Activated CD4-positive, alpha-beta T cell treated with anti-CD3 and anti-CD28 coated beads, Interleukin-2, amount 10 ng/mL, durations not matched to agents 7 days and 5 days (primary cell): ENCODE measurements at places on chromosomes 13 and 19.

GRCh38 chr19:38695832-38696728, 48.2 kb downstream of the CAPN12 start:
- no peak for DNase-seq
- no peak overlapping the region for H3K4me3 ChIP-seq
- H3K4me1 ChIP-seq: peaks cover 67% of the 10 kb centered on the region
- H3K27me3 ChIP-seq: no peaks in the 10 kb centered on the region
- H3K27ac ChIP-seq: no peak overlapping the region

GRCh38 chr19:57825511-57825910, 4.6 kb upstream of the ZNF587B start:
- no peak overlapping the region for H3K4me3 ChIP-seq
- peaks cover 70% of the 10 kb centered on the region for H3K36me3 ChIP-seq
- no peak for DNase-seq
- H3K27ac ChIP-seq: no peak overlapping the region
- peaks cover 30% of the 10 kb centered on the region for H3K4me1 ChIP-seq

- no peaks in the 10 kb centered on the region for H3K36me3 ChIP-seq
- DNase-seq: no peak
- no peak overlapping the region for H3K27ac ChIP-seq
- no peak overlapping the region for H3K4me3 ChIP-seq
- H3K27me3 ChIP-seq: no peaks in the 10 kb centered on the region
Measured at GRCh38 chr13:96661612-96662011, 332.7 kb downstream of the OXGR1 start.

DNA sequence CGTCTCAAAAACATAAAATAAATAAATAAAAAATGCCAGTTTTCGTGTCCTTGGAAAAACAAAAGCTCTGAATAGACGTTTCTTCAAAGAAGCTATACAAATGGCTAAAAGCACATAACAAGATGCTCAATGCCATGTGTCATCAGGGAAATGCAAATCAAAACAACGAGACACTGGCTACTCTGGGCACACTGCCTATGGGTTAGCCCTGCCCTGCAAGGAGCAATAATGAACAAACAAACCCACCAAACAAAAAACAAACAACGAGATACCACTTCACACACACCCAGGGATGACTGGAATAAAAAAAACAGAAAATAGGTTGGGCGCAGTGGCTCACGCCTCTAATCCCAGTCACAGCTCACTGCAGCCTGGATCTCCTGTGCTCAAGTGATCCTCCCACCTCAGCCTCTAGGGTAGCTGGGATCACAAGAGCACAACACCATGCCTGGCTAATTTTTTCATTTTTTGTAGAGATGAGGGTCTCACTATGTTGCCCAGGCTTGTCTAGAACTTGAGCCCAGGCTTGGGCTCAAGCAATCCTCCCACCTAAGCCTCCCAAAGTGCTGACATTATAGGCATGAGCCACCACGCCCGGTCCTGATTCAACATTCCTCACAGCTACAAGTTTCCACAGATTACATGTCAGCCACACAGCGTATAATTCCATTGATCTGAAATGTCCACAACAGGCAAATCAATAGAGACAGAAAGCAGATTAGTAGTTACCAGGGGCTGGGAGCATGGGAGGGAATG, 15.5 kb upstream of the ISYNA1 start:
- no peak overlapping the region for H3K4me3 ChIP-seq
- H3K36me3 ChIP-seq: peaks cover 7% of the 10 kb centered on the region
- H3K27me3 ChIP-seq: no peaks in the 10 kb centered on the region
- no peak for DNase-seq
- H3K4me1 ChIP-seq: peaks cover 3% of the 10 kb centered on the region

DNA sequence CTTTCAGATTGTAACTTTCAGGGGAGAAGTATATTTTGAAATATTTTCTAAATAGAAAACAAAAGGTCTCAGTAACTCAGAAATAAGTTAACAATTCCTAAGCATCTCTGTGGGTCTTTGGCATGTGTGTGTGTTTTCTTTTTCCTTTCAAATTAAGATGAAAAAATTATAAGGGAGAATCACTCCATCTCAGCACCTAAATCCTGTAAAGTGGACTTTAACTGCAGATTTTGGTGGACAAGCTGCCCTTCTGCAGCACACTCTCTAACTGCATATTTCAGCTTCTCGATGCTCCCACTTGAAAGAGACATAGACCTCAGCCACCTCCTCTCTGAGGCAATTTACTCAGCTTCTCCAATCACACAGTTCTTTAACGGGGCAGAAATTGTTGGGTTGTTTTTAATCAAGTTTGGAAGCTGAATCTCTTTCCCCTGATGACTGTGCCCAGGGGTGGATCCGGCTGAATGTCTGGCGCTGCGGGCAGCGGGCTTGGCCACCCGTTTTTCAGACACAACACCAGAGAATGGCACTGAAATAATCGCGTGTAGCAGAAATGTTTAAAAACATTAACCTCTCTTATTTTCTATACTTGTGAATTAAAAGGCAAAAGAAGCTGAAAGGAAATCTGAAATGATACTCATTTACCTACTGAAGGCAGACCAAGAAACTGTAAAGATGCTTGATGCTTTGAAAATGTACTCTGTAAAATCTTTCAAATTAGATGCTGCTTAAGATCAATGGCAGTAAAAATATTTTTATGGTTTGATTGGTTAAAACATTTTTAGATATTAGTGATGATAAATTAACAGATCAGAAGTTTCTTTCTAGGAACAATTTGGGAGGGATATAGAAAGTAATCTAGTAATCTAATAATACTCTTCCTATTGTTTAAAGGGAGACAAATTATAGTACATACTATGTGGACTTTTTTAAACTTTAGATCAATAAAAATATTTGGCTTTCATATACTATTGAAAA, 12.4 kb downstream of the ZIC2 start:
- H3K4me1 ChIP-seq: peaks cover 26% of the 10 kb centered on the region
- peaks cover 87% of the 10 kb centered on the region for H3K27me3 ChIP-seq
- DNase-seq: no peak
- H3K27ac ChIP-seq: no peak overlapping the region

DNA sequence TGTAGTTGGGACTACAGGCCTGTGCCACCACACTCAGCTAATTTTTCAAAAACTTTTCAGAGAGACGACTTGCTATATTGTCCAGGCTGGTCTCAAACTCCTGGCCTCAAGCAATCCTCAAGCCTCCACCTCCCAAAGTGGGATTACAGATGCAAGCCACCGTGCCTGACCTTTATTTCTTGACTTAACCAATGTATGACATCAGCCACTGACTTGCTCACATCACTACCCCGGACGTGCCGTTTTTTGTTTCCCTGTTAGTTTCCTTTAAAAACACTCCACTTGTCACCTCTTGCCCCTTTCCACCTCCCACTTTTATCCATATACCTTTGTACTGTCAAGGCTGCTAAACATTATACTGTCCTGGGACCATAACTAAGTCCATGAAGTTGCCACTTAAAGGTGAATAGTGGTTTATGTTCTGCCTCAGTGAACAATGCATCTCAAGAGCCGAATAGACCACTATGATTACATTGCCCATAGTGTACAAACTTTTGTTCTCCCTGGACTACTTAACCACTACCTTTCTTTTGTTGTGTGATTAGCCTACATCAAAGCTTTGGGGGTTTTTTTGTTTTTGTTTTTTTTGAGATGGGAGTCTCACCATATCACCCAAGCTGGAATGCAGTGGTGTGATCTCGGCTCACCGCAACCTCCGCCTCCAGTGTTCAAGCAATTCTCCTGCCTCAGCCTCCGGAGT, 2.3 kb upstream of the EPHX3 start:
- DNase-seq: no peak
- H3K4me1 ChIP-seq: peaks cover 12% of the 10 kb centered on the region
- no peak overlapping the region for H3K27ac ChIP-seq
- H3K27me3 ChIP-seq: peaks cover 34% of the 10 kb centered on the region

- H3K4me1 ChIP-seq: no peaks in the 10 kb centered on the region
- DNase-seq: no peak
- H3K4me3 ChIP-seq: no peak overlapping the region
- H3K36me3 ChIP-seq: peaks cover 13% of the 10 kb centered on the region
Measured at GRCh38 chr19:20912973-20913372, 10.1 kb upstream of the ZNF85 start.

DNA sequence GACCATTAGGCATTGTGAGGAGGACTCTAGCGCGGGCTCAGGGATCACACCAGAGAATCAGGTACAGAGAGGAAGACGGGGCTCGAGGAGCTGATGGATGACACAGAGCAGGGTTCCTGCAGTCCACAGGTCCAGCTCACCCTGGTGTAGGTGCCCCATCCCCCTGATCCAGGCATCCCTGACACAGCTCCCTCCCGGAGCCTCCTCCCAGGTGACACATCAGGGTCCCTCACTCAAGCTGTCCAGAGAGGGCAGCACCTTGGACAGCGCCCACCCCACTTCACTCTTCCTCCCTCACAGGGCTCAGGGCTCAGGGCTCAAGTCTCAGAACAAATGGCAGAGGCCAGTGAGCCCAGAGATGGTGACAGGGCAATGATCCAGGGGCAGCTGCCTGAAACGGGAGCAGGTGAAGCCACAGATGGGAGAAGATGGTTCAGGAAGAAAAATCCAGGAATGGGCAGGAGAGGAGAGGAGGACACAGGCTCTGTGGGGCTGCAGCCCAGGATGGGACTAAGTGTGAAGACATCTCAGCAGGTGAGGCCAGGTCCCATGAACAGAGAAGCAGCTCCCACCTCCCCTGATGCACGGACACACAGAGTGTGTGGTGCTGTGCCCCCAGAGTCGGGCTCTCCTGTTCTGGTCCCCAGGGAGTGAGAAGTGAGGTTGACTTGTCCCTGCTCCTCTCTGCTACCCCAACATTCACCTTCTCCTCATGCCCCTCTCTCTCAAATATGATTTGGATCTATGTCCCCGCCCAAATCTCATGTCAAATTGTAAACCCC, 2.8 kb upstream of the CEACAM5 start:
- H3K27ac ChIP-seq: no peak overlapping the region
- peaks cover 4% of the 10 kb centered on the region for H3K27me3 ChIP-seq
- no peaks in the 10 kb centered on the region for H3K36me3 ChIP-seq
- peak; percentile 34 for DNase-seq

GRCh38 chr19:988510-988909, 4.4 kb downstream of the WDR18 start:
- no peak overlapping the region for H3K4me3 ChIP-seq
- peaks cover 24% of the 10 kb centered on the region for H3K4me1 ChIP-seq
- H3K36me3 ChIP-seq: peaks cover 7% of the 10 kb centered on the region

DNA sequence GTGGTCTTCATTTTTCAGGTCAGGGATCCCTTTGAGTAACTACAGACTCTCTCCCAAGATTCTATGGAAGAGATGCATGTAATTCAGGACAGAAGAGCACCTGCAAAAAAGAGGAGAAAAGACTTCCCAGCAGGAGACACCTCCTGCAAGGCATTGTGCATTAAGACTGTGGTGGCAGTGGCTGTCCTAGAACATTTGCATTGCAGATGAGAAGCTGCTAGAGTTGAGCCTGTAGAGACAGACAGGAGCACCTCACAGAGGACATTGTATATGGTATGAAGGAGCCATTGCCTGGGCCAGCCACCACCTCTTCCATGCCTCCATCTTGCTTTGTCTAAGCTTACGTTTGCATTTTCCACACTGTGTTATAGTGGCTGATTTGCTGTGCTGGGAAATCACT, 11.2 kb upstream of the MYO16 start:
- H3K4me1 ChIP-seq: no peaks in the 10 kb centered on the region
- no peaks in the 10 kb centered on the region for H3K27me3 ChIP-seq
- H3K27ac ChIP-seq: no peak overlapping the region
- no peaks in the 10 kb centered on the region for H3K36me3 ChIP-seq
- H3K4me3 ChIP-seq: no peak overlapping the region
- DNase-seq: no peak

DNA sequence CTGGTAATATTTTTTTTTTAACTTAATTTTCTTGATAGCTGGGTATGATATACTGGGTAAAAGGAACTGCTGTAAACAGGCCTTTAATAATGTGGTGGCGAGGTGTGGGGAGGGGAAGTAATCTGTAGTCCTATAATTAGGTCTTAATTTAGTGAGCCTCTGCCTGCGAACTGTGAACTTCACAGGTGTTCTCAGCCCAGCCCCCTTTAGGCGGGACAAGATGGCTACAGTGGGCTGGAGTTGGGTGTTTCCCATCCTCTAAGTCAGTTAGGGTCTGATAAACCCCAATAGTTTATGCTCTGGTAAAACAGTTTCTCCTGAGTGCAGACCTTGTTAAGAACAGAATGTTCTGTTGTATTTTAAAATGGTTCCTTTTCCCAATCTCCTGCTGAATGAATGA, 97.6 kb upstream of the SERP2 start:
- H3K27me3 ChIP-seq: no peaks in the 10 kb centered on the region
- peak overlapping the region; percentile 85 for H3K27ac ChIP-seq
- H3K36me3 ChIP-seq: peaks cover 27% of the 10 kb centered on the region

DNA sequence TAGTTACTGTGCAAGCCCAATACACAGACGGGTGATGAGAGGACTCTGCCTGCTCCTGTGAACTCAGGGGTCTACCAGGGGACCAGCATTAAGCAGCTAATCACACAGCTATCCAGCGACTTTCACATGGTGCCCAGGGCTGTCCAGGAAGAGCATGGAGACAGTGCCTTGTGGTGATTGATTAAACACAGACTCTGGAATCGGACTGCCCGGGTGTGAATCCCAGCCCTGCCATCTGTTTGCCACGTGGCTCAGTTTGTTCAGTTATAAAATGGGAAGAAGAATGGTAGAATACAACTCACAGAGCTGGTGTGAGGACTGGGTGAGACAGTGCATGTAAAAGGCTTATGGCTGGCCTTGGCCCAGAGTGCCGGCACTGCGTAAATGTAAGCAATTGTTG, 42.1 kb upstream of the NPAS1 start:
- H3K27me3 ChIP-seq: no peaks in the 10 kb centered on the region
- peaks cover 19% of the 10 kb centered on the region for H3K4me1 ChIP-seq
- H3K4me3 ChIP-seq: no peak overlapping the region
- H3K36me3 ChIP-seq: no peaks in the 10 kb centered on the region
- no peak overlapping the region for H3K27ac ChIP-seq

- no peak overlapping the region for H3K4me3 ChIP-seq
- no peak overlapping the region for H3K27ac ChIP-seq
- peaks cover 6% of the 10 kb centered on the region for H3K4me1 ChIP-seq
Measured at GRCh38 chr13:27466513-27466912, 16.1 kb upstream of the MTIF3 start.

GRCh38 chr19:34120846-34121639, 51.3 kb upstream of the LSM14A start:
- H3K27ac ChIP-seq: no peak overlapping the region
- peaks cover 7% of the 10 kb centered on the region for H3K27me3 ChIP-seq
- H3K4me3 ChIP-seq: no peak overlapping the region
- peaks cover 10% of the 10 kb centered on the region for H3K4me1 ChIP-seq
- DNase-seq: peak; percentile 68

- H3K4me1 ChIP-seq: no peaks in the 10 kb centered on the region
- no peak overlapping the region for H3K27ac ChIP-seq
- no peak overlapping the region for H3K4me3 ChIP-seq
Measured at GRCh38 chr19:32863301-32863700, 6.3 kb downstream of the SLC7A9 start.
